ENCODE measurements at places on chromosomes 3 and 15. TPM values are rescaled to one million over a fixed set of nuclear protein-coding genes. Genes with fewer than 3 reads are reported as not detected.

DNA sequence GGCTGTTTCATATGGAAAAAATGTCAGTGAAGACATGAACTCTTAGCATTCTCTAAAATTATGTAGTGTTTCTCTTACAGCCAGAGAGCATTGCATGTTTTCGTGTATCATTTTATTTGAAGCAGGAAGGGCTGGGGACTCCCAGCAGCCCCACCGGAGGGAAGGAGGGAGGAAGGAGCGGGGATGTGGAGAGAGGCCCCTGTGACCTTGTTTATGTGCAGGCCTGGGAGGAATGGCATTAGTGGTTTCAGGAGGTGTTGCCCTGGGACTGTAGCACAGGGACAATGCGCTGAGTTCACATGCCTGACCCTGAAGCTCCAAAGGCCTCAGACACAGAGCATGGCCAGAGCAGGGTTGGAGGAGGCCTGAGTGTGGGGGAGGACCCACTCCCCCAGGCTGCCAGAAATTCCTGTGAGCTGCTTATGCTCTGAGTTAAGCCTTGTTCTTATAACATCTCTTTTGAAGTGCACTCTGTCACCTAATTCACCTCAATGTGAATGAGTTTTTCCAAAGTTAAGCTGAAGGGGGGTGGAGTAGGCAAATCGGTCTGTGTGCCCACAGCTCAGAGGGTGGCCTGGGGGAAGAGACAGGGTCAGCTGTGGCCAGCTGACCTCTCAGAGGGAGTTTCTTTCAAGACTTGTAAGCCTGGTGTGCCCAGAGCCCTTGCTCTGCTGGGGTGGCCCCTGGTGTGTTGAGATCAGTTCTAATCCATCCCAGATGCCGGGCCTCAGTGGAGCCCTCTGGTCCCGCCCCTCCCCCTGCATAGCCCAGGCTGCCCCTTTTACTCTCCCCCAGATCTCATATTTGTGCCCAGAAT is 3.9 kb upstream of the RNU6-1 start:
- DNase-seq = peak; percentile 54

The HYAL1 gene
- 30.6 TPM for total RNA-seq

DNA sequence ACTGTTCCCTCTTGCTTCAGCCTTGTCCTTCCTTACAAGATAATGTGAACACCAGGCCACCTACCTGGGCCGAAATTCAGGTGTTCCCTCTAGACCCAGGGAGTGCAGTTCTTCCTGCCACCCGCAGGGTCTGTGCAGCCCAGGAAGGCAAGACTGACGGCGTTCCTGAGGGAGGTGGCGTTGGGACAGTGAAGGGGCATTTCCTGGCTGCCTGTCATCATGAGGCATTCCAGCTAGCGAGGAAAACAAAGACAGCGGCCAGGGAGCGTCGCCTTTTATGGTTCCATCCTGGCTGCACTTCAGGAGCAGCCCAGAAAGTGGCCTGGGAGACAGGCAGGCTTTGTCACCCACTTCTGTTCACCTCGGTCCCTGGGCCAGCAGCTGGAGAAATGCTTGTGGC is 84.8 kb upstream of the WNT5A start:
- DNase-seq = no peak

DNA sequence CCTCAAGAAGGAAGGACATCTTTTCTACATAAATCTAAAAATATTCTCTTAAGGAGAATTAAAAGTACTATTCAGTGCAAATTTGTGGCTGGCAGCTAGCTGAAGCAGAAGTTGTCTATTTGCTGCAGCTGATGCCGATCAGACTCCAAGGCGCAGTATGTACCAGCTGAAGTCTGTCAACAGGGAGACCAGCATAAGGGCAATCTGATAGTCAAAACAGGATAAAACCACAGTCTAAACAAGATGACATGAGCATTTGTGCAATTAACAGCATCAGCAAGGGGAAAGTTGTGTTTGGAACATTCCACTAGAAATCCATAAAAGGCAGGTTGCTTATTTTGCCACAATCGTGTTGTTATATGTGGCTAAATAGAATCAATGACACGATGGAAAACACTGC is 198.2 kb upstream of the ROBO2 start:
- no peak for DNase-seq

DNA sequence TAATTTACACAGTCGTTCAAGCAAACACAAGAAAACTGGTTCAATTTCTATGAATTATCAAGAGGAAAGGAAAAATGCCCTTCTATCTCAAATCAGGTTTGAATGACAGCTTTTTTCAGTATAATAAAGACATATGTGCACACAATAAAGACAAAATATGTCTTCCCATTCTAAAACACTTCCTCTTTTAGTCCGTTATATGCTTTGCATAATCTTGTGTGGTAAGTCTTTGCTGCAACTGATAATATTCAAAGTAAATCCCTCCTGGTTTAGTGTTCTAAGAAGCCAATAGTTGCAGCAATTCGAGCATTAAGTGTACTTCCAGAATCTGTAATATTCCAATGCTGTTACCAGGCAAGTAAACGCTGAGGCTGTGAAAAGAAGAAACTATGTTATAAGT is 43.7 kb upstream of the MAPKBP1 start:
- DNase-seq = no peak

- DNase-seq = no peak
Measured at GRCh38 chr3:73674280-73674679, 49.5 kb upstream of the PDZRN3 start.

DNA sequence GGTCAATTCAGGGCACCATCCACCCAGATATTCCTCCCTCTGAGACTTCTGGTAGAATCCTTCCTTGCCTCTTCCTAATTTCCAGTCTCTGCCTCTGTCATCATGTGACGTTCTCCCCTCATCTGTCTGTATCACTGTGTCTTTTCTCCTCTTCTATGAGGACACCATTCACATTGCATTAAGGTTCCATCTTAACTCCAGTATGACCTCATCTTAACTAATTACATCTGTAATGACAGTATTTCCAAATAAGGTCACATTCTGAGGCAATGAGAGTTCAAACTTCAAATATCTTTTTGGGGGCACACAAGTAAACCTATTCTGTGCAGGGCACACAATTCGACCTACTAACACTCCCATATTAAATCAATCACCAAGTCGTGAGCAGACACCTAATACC is 169.7 kb downstream of the FHIT start:
- DNase-seq = no peak

All from dermis blood vessel endothelial cell (primary cell).